ENCODE measurements at places on chromosomes 3 and 15.

GRCh38 chr15:52144656-52145178, 32.1 kb upstream of the BCL2L10 start:
- peak; percentile 87 for DNase-seq

DNA sequence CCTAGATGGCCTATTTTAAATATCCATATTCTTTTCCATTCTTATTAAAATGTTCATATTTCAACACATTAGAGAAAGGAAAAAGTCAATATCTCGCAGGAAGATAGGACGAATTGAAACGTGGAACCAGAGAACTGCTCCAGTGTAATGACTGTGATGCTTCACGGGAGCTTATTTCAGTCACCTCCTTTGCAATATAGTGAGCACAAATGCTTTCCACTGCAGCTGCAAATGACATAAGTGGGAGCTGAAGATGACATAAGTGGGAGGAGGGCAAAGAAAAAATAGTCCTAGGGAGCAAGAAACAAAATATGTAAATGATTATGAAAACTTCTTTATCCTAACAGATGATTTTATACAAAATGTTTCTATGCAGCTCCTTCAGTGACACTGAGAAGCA, 324.1 kb downstream of the ZNF385D start:
- DNase-seq, result no peak

DNA sequence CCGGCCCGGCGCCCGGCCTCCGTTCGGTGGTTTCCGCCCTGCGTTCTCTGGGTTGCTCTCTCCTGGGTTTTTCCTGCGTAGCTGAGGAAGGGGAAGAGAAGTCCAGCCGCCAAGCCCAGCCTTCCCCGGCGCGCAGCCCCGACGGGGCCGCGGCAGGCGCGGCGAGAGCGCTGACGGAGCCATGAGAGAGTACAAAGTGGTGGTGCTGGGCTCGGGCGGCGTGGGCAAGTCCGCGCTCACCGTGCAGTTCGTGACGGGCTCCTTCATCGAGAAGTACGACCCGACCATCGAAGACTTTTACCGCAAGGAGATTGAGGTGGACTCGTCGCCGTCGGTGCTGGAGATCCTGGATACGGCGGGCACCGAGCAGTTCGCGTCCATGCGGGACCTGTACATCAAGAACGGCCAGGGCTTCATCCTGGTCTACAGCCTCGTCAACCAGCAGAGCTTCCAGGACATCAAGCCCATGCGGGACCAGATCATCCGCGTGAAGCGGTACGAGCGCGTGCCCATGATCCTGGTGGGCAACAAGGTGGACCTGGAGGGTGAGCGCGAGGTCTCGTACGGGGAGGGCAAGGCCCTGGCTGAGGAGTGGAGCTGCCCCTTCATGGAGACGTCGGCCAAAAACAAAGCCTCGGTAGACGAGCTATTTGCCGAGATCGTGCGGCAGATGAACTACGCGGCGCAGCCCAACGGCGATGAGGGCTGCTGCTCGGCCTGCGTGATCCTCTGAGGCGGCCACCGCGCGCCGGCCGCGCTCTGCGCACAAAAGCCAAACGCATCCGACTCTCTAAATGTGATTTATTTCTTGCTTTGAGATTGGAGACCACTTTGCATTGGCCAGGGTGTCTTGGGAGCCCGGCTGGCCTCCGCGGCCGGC, 727 bp downstream of the RAP2B start:
- peak; percentile 47 for DNase-seq

GRCh38 chr3:15782429-15782828, 15.3 kb downstream of the ANKRD28 start:
- peak; percentile 17 for DNase-seq

DNA sequence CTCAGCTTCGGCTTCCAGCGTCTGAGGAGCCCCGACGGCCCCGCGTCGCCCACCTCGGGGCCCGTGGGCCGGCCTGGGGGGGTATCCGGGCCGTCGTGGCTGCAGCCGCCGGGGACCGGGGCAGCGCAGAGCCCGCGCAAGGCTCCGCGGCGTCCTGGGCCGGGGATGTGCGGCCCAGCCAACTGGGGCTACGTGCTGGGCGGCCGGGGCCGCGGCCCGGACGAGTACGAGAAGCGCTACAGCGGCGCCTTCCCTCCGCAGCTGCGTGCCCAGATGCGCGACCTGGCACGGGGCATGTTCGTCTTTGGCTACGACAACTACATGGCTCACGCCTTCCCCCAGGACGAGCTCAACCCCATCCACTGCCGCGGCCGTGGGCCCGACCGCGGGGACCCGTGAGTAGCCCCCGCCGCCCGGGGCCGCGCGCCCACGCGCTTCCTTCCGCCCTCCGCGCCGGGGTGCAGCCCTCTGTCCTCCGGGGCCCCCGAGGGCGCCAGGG, 462 bp downstream of the EDEM1 start:
- DNase-seq, result no peak
